ENCODE measurements at places on chromosomes 7 and 10. TPM values are rescaled to one million over a fixed set of nuclear protein-coding genes. Genes with fewer than 3 reads are reported as not detected.

DNA sequence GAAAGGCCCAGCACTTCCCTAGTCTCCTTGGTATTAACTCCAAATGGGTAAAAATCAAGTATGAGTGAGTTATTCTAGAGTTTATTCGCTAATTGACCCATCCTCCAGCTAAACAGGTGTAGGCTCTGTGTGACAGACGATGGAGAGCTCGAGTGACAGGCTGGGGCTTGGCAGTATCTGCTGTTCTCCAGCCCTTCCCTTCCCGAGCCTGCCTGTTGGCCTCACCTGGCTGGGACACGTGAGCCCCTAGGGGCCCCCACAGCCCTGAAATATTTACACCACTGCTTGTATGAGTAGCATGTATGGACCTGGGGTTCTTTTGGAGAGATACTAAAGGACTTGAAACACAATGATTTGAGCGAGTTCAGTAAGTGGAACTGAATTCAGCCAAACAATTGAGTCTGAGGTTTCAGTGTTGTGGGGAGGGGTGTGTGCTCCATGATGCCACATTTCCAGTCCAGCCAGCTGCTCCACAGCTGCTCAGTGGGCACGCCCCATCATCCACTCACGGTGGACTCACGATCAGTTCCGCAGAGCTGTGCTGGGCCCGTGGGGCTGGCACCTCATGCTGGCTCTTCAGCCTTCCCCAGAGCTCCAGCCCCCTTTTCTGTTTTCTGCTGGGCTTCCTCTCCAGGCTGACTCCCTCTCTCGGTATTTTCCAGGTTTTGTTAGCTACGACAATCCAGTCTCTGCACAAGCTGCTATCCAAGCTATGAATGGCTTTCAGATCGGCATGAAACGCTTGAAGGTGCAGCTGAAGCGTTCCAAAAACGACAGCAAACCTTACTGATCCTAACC, 283.0 kb downstream of the USP6NL start:
- DNase-seq = no peak

DNA sequence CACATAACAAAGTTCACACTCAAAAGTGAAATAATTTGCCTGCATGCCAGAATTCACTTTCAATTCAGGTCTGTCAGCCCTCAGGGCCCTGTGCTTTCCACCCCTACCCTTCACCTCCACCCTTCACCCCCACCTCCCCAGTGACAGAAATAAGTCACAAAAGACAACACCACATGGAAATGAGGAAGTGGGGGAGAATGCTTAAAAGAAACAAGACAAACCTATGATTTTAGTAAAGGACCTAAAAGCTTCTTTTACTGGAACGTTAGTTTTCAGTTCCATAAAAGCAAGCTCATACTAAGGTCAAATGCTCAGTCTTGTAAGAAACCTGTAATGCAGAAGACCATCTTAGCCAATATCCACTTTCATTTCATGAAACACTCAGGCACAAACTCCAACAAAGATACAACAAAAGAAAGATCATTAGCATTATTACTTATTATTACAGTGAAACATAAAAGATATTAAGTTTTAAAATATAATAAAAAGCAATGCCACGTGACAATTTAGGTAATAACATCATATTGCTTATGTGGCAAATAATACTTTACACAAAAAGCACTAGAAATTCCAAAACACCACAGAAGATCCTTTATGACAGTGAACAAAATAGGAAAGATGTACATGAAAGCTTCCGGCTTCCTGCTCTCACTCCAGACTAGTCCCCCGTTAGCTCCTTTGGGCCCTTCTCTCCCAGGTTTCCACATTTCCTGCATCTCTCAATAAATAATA, 112.1 kb downstream of the LMBR1 start:
- DNase-seq = no peak

DNA sequence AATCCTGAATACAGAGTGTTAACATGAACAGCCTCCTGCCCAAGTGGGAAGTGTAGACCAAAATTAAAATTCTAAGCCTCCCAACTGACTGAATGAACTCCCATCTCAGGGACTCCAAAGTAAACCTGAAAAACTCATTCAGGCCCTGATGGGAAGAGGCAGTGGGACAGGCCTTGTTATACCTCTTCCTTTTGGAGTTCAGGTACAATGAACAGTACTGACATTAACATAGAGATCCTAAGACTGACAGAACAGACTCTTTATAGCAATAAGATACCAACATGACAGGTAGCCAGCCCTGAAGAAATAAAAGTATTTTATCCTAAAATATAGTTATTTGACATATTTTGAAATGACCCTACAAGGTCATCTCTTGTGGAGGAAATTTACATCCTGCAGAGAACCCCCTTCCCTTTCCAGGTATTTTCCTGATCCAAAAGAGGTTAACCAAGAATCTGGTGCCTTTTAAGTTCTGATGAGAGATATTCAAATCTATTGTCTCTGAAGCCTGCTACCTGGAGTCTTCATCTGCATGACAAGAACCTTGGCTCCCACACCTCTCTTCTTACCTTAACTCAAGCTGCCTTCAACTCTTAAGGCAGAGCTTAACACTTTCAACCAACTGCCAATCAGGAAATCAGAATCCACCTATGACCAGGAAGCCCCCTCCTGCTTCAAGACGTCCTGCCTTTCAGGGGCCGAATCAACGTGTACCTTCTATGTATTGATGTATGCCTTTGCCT, 103.3 kb upstream of the PFKP start:
- DNase-seq = no peak

The AMPH gene
- total RNA-seq = 2.0 TPM

DNA sequence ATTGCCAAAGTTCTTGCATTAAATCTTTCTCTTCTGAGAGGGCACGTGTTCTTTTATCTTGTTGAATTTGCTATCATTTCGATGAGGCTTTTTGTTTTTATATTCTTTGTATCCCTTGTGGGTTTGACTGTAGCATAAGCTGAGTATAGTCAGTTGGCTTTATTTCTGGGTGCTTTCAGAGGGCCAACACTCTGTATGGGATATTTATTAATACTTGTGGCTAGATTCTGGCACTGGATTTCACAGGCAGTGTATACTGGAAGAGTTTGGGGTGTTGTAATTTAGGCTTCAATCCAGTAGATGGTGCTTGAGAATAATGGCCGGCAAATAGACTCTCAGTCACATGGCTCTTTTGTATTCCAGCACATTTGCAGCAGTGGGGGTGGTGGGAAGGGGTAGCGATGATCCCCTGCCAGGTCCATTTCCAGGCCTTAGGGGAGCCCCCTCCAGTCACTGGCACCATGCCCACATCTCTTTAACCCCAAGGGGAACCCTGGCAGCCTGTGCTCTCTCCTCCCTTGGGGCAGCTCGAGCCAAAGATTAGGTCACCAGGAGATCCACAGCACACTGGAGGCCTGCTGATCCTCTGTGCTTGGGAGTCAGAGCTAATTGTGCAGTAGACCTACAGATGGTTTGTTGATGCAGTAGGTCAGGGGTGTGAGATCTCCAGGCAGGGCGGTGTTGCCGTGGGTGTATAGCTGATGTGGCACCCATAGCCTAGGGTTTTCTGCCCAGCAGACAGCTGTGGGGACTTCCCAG, 81.8 kb downstream of the PTPN20 start:
- DNase-seq = peak; percentile 91

The VAX1 gene
- total RNA-seq = not detected

DNA sequence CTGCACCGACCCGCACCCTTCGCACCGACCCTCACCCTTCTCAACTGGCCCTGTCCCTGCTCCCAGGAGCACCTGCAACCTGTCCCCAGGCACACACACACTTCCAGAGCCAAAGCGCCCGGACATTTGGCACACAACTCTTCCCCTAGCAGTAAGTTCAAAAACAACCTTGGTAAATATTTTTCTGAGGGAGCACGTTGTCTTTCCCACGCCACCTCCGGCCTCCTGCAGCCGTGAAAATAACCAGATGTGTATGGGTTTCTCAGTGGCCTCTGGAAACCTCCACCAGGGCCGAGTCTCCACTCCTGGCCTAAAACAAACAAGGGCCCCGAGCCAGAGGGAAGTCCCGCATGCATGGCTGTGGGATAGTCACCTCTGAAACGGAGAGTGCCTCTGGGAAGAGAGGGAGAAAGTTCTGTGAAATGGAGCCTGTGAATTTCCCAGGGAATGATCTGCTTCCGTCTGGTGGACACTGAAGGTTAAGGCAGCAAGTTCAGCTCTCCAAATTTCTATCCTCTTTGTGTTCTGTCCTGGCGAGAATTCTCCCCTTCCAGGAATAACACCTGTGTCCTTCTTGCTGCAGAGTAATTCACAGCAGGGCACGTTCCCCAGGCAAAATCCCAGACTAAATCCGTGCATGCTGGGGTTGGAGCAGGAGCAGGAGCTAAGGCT, 15.8 kb downstream of the PODXL start:
- DNase-seq = no peak

- DNase-seq = peak; percentile 27
These were observed 117.3 kb downstream of the PRKAG2 start for GRCh38 chr7:151759591-151760042.

The FLNC gene
- 71.1 TPM for total RNA-seq

The TMEM236 gene
- not detected for total RNA-seq

DNA sequence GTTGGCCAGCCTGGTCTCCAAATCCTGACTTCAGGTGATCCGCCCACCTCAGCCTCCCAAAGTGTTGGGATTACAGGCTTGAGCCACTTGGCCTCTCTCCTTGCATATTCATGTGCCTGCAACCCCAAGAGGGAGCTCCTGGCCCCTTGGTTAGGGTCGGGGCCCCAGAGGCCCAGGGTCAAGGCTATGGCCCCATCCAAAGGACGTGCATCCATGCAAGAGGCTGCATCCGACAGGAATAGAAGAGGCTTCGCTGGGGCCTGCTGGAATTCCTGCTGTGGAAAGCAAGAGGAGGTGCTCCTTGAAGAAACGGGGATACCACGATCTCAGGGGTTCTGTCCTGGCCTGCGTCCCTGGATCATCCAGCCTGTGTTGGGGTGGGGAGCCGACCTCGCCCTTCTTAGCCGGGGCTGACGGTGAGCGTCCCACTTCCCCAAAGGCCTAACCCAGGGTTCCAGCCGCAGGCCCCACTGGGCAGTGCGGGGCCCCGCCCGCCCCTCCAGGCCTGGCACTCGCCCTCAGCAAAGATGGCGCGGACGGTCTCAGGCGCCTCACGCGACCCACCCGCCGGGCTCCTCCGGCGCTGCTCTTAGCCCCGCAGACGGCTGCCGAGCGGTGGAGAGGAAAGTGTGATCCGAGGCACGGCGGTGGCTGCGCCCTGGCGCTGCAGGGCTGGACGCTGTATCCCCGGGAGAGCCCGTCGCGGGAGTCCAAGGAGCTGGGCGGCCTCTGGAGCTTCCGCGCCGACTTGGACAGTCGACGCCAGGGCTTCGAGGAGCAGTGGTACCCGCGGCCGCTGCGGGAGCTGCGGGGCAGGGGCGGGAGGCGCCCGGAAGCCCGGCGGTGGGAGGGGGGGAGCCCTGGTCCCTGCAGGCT, 54.7 kb downstream of the ZNF727 start:
- DNase-seq = no peak

DNA sequence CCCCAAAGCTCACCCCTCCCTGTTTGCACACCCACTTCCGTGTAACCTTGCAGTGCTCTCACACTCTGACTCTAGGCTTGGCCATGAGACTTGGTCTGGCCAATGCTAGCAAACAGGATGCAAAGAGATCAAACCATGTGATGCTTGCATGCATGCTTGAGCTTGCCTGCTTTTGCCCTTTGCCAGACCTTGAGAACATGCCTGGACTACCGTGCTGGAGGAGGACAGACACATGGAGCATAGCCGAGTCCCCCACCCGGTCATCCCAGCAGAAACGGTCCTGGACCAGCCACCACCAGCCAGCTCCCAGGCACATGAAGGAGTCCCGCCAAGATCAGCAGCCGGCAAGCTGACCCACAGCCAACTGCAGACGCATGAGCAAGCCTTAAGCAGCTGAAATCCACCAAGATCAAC, 23.4 kb downstream of the PYROXD2 start:
- peak; percentile 94 for DNase-seq

The SORCS1 gene
- not detected for total RNA-seq

GRCh38 chr7:44961844-44962482, 16.9 kb downstream of the MYO1G start:
- no peak for DNase-seq

The KCND2 gene
- total RNA-seq = not detected

The SH2D4B gene
- total RNA-seq = not detected

DNA sequence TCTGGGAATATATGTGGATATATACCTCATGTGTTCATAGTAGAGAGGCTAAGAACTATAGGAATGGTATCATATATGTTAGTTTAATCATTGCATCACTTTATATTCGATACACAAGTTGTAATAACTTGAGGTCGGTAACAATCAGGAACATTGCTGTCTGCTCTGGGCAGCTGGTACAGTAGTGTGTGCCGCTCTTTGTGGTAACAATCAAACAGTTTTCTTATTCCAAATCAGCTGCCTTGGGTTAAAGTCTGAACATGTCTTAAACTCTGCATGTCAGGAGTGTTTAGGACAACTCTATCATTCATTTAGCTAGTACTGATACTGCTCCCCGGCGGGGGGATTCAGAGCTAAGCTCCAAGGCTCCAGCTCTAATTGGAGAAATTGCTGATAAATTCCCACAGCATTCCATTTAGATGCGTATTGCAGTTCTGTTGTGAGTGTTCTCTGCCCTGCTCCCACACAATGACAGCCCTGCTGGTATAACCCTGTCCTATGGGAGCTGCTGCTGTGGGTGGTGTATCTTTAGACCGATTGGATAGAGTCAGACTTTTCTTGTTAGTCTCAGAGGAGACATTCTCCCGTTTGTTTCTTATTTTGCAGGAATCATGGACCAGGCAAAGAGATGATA, 707.5 kb upstream of the FZD8 start:
- DNase-seq = peak; percentile 69

DNA sequence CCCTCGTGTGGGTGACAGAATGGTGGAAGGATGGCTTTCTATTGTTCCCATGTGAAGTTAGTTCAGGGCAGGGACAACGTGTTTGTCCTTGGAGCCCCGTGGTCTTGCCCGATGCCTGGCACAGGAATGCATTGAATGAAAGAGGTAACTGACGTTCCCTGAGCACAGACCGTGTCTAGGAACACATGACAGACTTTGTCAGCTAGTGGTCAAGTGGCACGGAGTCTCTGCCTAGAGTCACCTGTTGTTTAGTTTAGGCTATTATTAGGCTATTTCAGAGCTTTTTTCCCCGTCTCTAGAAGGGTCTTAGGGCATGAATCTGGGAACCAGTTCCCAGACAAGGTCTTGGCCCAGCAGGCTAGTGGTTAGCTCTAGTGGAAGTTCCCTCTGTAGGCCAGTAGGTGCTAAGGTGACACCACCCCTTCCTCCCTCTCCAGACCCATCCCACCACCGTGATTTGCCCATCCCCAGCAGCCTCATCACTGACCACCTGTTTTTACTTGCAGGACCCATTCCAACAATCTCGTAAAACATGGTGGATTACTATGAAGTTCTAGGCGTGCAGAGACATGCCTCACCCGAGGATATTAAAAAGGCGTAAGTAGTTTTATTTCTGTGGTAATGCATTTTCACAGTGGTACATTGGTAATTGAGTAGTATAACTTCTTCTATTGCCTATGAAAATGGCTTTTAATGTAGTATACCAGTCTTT, 21.4 kb downstream of the DNAJB6 start:
- DNase-seq = no peak

GRCh38 chr10:11142777-11143176, 125.1 kb downstream of the CELF2 start:
- DNase-seq = no peak

GRCh38 chr7:4831723-4832495, 29.9 kb downstream of the PAPOLB start:
- DNase-seq = no peak

The DPYSL4 gene
- 22.3 TPM for total RNA-seq

The C7orf57 gene
- total RNA-seq = not detected

The MTG1 gene
- total RNA-seq = 33.6 TPM

The TAF5 gene
- total RNA-seq = 9.0 TPM

The ZNF425 gene
- total RNA-seq = 1.9 TPM

- no peak for DNase-seq
These were observed 17.6 kb downstream of the HTRA1 start for GRCh38 chr10:122478971-122479370.

The ABCB4 gene
- total RNA-seq = 0.69 TPM

- DNase-seq = no peak
These were observed 7.6 kb downstream of the ZFYVE27 start for GRCh38 chr10:97744405-97745035.

All from MG63 (cell line).